ENCODE measurements at places on chromosomes 1 and 21.

GRCh38 chr1:147534386-147534785 lies 6.9 kb upstream of the BCL9 start:
- no peak for DNase-seq

GRCh38 chr1:108715932-108716331 lies 3.2 kb downstream of the FNDC7 start:
- no peak for DNase-seq

DNA sequence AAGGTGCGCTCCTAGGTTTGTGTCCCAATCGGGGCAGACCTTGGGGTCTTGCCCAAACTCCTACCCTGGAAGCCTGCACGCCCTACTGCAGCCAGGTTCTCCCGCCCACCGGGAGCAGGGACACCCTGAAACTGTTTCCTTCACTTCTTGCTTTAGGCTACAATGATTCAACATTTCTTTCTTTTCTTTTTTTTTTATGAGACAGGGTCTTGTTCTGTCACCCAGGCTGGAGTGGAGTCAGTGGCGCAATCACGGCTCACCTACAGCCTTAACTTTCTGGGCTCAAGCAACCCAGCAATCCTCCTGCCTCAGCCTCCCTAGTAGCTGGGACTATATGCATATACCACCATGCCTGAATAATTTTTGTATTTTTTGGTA lies 75.8 kb downstream of the ITPKB start:
- DNase-seq, result no peak

DNA sequence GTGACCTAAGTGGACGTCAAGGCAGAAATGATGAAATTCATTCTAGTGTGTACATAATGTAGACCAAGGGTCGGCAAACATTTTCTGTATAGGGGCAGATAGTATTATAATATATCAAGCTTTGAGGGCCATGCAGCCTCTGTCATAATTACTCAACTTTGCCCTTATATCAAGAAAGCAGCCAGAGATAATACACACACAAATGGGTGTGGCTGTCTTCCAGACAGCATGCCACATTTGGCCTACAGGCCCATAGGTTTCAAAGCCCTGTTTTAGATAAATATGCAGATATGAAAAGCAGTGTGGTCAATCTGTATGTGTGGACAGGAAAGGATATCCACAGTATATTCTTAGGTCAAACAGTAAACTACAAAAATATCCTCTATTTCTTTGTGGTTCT lies 320.1 kb upstream of the FMN2 start:
- DNase-seq, result no peak

- DNase-seq, result no peak
Measured at GRCh38 chr1:6854166-6854565, 68.9 kb downstream of the CAMTA1 start.

DNA sequence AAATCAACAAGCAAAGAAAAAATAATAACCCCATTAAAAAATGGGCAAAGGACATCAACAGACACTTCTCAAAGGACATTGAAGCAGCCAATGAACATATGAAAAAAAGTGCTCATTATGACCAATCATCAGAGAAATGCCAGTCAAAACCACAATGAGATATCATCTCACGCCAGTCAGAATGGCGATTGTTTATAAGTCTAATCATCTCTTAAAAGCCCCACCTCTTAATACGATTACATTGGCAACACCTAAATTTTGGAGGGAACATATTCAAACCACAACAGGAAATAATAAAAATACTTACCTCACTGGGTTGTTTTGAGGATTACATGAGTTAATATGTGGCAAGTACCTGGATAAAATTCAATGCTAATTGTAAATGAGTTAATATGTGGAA lies 57.1 kb upstream of the PLPPR4 start:
- DNase-seq, result no peak

DNA sequence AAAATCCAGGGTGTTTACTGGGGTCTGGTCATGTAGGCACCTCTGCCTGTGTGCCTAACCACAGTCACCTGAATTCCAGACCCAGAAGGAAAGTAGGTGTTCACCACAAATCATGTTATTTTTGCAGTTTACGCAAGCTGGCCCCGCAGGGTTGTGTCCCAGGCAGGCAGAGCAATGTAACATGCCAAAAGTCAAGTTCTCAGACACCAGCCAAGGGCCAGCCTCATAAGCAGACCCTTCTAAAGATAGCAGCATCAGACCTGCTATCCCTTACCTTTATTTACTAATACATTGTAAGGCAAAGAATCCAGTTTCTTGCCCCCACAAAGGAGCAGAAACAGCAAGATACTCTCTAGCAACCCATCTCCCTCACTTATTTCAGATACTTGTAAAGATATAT lies 83.0 kb downstream of the GPR161 start:
- DNase-seq, result no peak

DNA sequence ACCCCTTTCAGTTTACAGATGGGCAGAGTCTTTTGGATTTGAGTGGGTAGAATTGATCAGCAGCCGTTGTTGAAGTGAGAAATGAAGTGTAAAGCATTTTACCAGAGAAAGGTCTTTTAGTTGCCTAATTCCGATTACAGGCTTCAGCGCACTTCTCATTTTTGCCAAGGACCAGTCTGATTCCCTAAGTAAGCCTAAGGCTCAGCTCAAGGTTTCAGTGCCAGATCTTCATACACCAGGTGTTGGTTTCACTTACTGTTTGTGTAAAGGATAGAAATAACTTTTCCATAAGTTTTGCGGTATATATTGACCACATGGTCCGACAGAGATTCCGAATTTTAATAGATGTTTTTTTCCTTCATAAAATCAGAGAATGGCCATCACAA lies 83.9 kb upstream of the BMP8A start:
- DNase-seq, result no peak

DNA sequence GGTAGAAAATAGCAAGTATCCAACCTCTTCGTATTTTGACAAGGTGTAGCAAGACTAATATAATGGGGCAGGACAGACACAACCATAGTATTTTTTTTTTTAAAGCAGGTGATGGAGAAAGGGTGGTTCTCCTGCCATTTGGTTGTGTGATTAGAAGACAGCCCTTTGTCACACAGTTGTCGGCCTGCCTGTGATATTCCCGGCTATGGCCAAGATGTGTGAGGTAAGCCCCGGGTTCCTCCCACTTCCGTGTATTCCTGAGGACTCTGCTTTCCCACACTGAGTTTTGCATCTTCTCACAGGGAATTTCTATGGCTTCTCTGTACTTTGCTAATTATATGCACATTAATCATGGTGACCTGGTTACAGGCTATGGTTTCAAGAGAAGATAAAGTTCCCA lies 35.9 kb downstream of the ZNF496 start:
- DNase-seq, result no peak

- DNase-seq, result no peak
Measured at GRCh38 chr1:70134148-70134547, 71.2 kb downstream of the LRRC40 start.

DNA sequence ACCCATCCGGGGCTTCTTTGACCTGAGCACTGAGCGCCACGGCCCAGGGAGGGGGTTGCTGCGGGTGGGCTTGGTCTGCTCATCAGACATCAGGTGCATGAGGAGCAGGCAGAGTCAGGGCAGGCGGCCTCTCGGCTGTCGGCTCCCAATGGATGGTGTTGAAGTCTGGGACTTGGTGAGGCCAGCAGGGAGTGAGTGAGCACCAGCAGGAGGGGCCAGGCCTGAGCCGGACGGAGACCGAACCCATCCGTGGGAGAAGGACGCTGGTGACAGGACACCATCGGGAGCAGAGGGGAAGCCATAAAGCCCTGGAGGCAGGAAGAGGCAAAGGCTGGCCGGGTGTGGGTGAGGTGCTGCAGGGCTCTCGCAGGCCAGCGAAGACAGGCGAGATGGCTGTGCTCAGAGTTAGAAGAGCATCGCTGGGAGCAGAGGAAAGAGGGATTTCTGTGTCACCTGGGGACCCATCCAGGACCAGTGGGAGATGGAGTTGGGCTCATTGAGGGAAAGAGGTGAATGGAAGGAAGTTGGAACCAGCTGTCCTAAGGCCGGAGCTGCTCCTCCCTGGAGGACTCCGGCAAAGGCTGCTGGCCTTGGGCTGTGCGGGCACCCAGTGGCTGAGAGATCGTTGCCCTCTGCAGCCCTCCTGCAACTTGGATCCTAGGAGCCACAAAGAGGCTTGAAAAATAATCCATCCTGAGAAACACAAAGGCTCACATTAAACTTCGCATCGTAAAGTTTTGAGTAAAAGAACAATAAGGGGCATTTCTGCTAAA lies 49.9 kb downstream of the PDE9A start:
- no peak for DNase-seq

- no peak for DNase-seq
Measured at GRCh38 chr1:63321785-63322113, 618 bp upstream of the FOXD3 start.

GRCh38 chr1:983798-984475 lies 2.0 kb upstream of the PERM1 start:
- peak; percentile 63 for DNase-seq

DNA sequence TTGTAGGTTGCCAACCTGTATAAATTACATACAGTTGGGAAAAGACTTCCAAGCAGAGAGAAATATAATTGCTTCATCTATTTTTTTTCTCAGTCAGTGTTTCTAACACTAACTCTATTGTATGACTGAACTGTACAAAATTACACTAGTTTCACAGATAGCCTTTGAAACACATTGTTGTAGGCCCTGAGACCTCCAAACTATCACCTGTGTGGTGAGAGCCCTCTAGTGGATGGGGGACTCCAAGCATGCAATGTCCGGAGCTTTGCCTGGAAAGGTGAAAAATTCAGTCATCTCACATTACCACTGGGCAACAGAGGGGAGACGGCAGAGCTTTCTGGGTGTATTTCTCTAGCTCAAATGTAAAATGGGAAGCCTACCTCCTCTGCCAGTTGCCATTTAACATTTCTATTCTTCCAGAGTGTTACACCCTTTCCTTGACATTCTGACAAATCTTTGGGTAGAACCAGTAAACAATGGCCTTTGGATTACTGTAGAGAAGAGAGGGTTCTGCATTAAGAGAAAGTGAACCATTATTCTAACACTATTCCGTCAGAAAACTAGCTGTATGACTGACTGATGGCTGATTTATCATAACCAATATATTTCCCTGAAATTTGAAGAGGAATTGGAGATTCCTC lies 212.2 kb downstream of the LYPLAL1 start:
- peak; percentile 36 for DNase-seq

DNA sequence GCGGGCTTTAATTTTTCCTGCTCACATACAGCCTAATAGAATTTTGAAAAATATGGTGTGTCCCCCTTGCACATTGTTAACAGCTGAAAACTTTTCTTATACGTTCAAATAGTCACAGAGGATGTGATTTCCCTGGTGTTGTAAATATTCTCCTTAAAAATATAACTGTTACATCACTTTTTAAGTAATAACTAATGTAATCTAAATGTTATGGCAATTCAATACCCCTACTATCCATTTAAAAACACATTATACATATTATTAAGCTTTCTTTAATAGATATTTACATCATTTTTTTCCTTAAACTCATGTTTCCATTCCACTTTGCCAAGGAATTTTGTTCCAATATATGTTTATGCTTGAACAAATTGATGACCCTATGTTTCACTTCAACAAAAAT lies 85.5 kb upstream of the S1PR1 start:
- no peak for DNase-seq

Data from natural killer cell (primary cell).